ENCODE measurements at places on chromosomes 5 and 9. TPM values are rescaled to one million over a fixed set of nuclear protein-coding genes. Genes with fewer than 3 reads are reported as not detected.
A peak's percentile ranks its signal among the peaks of the same experiment; 100 is the strongest.

- DNase-seq = no peak
Measured at GRCh38 chr5:10460252-10460906, 18.7 kb downstream of the ROPN1L start.

DNA sequence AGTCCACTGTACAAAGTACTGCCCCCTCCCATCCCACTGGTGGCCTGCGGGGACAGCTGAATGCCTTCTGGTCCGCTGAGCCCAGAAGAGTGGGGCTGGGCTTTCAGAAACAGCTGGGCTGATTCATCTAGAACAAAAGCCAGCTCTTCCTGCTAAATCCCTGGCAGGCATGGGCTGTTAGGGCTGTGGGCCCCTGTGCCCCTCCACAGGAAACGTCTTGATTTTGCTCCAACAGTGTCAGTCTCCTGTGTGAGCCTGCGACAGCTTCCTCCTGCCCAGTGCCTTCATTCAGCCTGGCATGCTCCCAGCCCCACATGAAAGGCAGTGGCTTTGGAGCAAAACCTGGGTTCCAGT is 6.9 kb upstream of the GSN start:
- DNase-seq = no peak

- DNase-seq = peak; percentile 24
Measured at GRCh38 chr5:91361055-91361701, 21.9 kb downstream of the ARRDC3 start.

The COL15A1 gene
- total RNA-seq = not detected

DNA sequence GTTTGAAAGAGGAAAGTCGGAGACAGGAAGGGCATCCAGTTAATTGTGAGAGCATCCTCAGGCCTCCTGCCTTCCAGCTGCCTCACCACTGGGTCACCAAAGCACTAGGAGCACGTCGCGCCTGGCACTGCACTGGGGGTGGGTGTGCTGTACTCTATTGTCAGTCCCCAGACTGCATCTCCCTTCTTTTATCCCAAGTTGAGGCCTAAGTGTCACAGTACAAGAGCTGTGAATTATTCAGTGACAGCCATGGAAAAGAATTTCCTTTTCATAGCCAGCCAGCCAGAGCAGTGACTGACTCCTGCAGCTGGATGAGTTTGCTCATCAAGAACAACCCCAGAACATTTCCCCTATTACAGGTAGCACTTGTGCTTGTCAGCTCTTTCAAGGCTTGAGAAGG is 16.3 kb downstream of the CLTA start:
- DNase-seq = no peak

The RIC1 gene
- total RNA-seq = 26.3 TPM

DNA sequence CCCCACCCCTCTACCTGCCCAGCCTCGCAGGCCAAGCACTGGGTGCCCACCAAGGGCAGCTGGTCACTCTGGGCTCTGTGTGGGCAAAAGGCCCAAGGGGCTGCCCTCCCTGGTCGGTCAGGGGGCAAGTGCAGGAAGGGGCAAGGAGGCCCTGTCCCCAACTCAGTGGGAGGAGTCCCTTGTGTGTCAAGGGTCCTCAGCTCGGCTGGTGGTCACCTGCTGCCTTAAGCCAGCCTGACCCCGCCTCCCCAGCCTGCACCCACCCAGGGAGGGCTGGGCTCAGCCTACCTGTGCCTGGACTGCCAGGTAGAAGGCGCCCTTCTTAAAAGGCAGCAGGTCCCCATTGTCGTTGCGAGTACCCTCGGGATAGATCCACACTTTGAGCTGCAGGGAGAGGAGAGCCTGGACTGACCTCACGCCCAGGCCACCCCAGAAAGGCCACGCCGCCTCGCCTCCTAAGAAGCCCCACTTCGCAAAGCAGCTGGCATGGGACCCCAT is 10.9 kb downstream of the AGPAT2 start:
- DNase-seq = no peak

The PDE6A gene
- not detected for total RNA-seq

- no peak for DNase-seq
Measured at GRCh38 chr9:137168904-137169856, 671 bp downstream of the LRRC26 start.

The ITGA2 gene
- 1.4 TPM for total RNA-seq
